GM19239 (cell line): ENCODE measurements at places on chromosomes 13 and 19.

GRCh38 chr13:39930544-39931444 is 275.3 kb downstream of the COG6 start:
- no peak for DNase-seq

DNA sequence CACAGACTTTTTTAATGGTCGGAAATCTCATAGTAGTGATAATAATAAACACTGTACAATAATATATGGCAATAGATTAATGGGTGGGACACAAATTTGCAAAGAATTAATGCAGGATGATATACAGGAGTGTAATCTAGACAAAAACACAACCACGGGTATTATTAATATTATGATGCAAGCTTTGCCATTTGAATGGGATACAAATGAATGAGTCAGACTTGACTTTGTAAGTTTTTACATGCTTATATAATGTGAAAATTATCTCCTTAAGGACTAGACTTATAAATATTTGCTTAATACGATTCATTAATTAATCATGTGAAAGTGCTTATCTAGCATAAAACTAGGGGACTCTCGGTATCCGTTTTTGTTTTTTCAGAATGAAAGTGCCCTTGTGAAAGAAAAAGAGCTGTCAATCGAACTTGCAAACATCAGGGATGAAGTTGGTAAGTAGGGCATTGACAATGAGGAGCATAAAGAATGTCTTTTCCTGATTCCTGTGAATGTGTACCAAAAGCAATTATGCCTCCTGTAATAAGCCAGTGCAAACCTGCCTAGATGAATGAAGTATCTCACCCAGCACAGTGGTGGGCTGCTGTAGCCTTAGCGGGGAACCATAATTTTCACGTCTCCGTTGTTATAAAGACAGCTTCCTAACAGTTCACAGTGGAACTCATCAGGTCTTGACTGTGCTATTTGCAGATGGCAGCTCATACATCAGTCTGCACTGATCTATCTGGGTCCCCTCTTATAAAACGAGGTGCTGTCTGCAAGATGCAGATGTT is 155.7 kb downstream of the SLC7A1 start:
- no peak for DNase-seq

DNA sequence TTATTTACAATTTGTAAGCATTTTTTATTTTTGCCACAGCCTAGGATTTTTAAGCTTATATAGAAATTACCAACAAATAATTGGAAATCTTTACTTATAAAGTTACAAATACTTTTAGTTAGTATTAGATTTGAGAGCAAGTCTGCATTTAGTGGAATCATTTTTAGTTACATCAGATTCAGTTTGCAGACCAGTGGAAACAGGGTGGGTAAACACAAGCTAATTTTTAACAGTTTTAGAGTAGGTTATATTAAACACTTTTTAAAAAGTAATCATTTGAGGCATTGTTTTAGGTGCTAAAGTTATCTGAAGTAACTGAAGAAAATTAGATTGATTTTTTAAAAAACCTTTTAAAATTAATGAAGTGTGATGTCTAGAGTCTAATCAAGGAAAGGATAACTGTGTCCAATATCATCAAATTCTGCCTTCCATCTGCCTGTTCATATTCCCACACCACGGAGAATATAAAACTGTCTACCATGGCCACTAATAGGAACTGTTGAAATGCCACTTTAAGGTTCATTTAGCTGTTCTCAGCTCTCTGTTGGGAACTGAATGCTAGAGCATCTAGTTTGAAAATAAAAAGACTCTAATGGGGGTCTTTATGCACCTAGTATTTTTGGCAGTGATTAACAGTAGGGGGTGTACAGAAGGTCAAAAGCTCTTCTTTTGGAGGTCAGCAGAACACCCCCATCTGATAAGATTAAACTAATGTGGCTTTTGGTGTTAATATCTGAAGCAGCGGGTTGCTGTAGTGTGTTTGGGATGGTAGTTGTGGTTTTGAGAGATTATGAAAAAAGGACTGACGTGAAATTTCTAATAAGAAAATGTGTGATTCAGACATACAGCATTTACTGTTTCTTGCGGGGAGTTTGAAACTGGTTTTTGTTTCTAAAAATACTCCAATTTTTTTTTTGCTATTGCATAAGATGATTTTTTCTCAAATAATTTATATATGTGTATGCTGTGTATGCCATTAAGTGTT is 66.5 kb downstream of the NDFIP2 start:
- DNase-seq = no peak

DNA sequence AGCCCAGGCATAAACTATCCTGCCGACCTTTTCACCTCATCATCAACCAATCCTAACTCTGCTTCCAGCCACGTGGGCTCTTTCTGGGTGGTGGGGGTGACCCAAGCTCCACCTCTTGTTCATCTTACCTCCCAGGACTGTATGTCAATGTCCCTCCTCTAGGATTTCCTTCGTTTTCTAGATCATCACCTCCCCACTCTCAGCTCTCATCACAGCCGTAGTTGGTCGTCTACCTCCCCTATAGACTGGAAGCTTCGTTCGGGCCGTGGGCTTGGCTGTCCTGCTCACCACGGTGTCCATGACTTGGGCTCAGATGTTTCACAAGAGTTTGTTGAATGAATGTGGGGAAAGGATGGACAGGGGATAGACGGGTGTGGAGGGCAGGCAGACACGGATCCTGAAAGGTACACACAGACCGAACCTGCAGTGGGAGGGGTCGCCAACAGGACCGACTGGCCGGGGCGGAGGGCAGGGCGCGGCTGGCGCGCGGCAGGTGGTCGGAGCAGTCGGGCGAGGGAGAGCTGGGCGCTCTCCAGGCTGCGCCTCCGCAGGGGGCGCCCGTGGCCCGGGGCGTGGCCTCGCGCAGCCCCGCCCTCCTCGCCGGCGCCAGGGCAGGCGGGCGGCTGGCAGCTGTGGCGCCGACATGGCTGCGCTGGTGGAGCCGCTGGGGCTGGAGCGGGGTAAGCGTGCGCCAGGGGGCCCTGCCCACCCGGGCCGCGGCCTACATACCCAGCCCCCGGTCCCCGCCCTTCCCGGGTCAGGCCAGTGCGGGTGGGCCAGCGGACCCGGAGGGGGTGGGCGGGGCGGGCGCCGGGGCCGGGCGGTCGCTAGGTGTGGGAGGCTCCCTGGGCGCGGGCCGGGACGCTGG is at the start of gene LIN7B:
Gene LIN7B, plus strand, starts transcription at position 609 of the 868 bp plus-strand sequence. Its CDS starts 35 bp downstream, at position 644.
- peak; percentile 95 for DNase-seq

DNA sequence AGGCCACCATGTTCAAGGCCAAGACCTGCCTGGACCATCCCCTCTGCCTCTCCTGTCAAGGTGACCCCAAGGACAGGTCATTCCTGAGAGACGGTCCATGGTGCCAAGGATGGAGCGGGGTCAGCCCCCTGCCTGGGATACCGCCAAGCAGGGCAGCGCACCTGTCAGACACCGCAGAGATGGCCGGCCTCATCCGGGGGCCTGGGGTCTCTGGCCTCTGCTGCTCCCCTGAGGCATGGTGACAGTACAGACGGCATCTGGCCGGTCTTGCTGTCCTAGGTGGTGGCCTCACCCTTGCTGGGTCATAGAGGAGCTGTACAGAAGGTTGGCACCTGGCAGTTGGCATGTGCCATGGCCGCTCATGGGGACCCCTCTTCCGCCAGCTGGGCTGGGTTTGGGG is 11.1 kb downstream of the DDA1 start:
- DNase-seq = no peak

DNA sequence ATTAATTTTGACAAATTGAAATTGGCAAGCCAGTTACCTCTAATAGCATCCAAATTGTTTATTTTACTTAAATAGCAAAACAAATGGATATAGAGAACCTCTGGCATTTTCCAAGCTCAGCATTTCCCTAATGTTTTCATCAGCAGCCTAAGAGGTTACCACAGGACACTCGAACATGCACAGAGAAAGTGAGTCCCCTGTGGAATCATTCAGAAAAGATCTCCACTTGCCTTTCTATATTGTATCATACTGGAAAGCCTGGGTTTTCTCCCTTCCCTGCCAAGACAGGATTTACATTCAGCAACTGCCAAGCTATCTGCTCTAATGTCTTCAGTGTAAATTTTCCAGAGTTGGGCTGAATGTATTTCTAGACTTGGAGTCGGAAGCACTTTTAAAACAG is 188.9 kb downstream of the KCTD12 start:
- no peak for DNase-seq

DNA sequence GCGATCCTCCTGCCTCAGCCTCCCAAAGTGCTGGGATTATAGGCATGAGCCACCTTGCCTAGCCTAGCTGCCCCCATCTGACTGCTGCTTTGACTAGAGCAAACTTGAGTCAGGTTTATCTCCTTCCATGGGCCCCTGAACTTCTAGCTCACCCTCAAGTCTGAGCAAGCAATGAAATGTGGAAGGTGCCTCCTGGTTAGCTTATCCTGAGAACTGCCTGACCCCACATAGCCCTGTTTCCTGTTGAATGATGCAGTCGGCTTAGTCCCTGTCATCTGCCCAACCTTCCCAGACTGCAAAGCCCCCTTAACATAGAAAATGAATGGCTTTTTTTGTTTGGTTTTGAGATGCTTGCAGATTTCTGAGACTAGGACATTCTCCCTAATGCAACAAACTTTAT is 8.9 kb upstream of the TMEM160 start:
- DNase-seq = no peak

DNA sequence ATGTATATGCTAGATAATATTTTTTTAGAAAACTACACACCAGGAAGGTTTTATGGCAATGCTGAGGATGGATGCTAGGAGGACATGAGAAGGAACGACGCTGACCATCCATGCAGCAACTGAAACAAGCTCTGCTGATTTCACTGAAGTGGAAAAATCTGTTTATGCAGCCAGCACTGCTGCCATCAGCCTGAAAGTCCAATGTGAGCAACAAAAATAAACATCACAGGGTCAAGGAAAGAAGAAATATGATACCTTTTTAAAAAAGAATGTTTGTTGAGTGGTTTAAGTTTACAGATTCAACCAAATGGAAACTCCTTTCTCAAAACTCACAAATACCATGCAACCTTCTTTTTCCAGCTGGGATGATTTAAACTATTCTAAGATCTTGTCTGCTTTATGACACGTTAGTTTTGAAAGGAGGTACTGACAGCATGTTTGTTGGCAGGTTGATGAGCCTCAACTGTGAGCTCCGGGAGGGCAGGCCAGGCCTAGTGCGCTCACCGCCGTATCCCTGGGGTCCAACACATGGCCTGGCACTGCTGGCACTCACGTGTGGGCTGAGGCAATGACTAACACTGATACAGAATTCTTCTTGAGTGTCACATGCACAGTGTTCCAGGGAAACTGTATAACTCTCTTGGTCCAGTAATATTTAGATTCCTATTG is 46.8 kb downstream of the LATS2 start:
- no peak for DNase-seq

GRCh38 chr19:33397536-33398360 is 24.2 kb downstream of the CEBPG start:
- DNase-seq = no peak

DNA sequence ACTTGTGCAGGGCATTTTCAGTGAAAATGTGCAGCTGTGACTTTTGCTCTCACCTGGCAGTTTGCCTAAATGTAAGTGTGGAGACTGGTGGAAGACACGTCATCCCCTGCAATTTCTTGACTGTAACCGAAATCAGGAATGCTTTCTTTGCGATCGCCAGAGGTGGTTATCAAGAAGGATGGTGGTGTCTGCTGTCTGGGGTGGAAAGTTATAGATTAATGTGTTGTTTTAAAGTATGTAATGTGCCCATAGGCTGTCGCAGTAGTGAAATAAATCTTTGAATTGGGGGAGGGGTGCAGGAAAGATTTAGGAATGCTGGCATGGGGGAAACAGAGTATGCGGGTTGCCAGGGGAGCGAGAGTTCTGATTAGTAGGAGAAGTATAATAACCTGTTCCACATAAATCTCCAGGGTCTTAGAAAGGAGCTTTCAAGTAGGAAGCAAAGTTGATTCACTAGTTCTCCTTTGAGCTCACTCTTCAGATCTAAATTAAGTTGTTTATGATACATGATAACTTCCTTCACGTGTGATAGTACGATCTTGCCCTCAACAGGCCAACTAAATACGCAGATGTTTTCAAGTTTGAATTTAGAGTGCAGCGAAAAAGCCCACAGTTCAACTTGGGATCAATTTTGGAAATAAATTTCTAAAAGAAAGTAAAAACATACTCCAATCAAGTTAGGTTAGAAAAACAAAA is 1520.0 kb upstream of the SLC10A2 start:
- no peak for DNase-seq

DNA sequence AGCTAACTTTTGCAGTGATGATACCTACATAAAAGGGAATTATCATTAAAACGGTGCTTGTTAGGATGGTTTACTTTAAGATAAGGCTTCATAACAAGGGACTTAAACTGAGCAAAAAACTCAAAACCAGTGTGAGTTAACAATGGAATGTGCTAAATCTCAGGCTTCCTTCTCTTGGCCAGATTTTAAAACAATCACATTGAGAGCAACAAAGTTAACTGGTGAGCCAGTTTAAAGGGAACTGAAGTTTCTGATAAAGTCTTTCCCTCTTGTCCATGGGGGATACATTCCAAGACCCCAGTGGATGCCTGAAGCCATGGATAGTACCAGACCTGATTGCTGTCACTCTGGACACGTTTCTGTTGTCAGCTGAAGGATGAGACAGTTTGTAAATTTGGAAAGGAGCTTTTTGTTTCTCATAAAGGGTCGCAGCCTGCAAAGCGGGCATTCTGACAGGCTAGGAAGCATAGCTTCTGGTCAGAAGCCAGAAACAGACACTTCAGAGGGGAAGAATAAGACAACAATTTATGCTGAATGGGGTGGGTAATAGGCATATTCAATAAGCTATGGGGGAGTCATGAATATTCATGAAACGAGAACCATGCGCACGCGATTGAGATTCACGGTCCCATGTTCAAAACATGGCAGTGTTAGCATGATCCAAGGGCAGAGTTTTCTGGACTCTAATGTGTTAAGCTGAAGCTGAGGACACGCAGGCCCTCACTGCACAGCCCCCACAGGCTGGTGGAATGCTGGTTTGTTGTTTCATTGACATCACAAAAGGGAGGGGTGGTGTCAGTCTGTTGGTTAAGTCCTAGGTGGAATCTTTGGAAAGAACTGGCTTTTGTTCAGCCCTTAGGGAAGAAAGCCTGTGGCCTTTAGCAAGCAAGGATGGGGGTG is 150.6 kb upstream of the RNF113B start:
- DNase-seq = no peak

DNA sequence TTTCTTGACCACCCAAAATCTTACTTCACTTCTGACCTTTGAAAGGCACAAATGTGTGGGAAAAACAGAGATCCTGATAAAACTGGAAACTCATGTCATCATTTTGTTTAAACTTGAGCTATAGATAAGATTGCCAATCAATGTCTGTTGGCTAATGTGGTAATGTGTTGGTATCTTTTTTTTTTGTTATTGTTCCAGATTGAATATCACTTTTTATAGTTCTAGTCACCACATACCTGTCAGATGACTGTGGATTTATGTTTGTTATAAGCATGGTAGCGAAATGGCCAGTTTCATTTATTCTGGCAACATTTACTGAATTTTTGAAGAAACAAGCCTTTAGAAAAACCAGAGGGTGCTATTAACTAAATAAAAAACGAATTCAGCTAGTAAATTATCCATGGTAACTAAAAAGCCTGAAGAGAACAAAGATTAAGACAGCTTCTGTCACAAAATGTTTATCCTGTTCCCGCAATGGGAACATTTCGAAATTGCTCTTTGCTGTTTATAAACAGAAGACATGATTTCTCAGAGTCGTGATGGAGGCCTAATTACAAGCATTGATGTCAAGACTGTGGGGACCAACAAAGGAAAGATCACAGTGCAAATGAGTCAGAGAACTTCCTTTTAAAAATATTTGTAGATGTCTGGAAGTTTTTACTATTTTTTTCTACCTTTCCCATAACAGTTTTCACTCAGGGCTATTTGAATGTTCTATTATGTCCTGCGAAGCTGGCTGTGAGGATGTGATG is 82.9 kb upstream of the POSTN start:
- DNase-seq = no peak

GRCh38 chr19:35555301-35556005 is 8.0 kb downstream of the ATP4A start:
- no peak for DNase-seq
